ENCODE measurements at places on chromosomes 11 and 22. TPM values are rescaled to one million over a fixed set of nuclear protein-coding genes. Genes with fewer than 3 reads are reported as not detected.
A peak's percentile ranks its signal among the peaks of the same experiment; 100 is the strongest.

CCDC88B gene
- total RNA-seq: 5.9 TPM

CD3G gene
- not detected for total RNA-seq

INSC gene
- total RNA-seq: not detected

GPHA2 gene
- not detected for total RNA-seq

SYTL2 gene
- 4.1 TPM for total RNA-seq

SLC22A12 gene
- not detected for total RNA-seq

MRGPRX3 gene
- total RNA-seq: not detected

DNA sequence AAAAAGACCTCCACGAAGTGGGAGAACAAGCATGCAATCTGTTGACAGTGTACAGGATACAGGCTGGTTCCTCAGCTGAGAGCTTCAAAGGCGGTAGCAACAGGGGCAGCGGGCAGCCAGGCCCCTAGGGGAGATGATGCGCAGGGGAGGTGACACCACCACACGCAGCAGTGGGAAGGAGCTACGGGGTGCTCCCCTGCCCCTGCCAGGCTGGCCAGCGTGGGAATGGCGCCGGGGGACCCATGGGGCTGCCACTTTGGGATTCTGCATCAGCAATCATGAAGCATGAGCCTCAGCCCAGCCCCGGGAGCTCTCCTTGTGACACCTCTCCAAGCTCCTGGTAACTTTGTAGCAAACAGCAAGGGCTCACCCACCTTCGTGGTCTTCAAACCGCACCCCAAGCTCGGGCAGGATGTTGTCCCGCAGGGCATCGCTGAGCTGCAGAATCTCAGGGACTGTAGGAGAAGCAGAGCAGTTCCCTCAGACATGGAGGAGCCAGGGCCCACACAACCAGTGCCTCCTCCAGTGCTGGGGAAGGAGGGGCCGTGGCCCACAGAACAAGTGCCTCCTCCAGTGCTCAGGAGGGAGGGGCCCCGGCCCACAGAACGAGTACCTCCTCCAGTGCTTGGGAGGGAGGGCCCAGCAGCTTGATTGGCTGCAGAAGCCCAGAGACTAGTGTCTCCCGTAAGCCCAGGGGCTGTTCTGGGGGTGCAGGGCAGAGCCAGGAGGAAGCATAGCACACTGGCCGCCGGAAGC is 14.6 kb upstream of the NAP1L4 start:
- DNase-seq: peak; percentile 34

DNA sequence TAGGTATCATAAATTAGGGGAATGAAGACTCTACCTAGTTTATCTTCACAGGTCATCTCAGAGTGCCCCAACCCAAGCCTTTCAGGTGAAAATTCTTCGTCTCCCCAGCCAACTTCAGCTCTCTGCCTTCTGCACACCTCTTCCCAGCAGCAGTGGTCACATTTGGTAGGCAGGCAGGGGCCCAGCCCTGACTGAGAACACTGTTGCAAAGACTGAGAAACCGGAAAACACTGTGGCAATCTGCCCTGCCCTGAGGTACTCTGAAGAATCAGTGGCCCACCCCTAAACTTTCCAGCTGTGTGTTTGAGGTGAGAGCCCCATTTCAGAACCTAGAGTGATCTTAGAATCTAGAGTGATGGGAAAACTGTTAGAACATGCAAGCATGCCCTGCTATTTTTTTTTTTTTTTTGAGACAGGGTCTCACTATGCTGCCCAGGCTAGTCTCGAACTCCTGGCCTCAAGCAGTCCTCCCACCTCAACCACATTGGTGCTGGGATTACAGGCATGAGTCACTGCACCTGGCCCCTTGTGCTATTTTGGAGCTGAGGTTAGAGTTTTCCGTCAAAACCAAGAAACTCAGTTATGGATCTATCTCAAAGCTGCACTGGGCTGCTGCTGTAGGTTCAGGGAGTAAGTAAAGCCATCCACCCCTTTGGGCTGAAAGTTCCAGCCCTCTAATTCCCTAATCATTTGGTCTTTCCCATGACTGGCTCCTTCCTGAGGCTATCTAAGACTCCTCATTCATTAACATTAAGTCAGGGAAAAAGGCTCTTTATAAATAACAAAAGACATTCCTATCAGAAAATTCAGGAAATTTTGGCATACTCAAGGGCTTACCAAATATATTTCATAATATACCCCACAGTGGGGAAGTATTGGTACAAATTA is 1.7 kb upstream of the LDHA start:
- no peak for DNase-seq

DNA sequence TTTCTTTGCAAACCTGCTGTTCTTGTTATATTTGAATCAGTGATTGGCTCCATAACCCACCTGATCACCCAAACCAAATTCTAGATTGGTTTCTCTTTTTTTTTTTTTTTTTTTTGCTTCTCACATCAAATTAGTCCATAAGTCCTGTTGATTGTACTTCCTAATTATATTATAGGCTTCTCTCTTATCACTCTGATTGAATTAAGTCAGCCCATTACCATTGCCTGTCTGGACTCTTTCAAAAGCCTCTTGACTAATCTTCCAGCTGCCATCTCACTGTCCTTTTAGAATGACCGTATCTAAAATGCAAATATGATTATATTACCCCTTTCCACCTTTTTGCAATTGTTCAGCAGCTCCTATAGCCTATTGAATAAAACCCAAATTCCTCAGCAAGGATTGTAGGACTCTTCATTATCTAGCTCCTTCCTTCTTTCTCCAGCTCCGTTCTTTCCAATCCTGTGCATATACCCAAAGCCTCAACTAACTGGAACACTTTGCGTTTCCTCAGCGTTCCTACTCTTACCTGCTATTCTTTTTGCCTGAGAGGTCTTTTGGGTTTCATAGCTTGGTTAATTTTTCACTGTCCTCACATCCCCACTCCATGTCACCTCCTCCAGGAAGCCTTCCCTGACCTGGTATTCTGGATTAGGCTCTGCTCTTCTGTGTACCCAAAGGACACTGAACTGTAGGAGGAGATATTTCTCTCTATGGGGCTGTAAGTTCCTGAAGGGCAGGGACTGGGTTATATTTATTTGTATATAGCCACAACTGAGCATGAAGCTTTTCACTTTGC is 423.3 kb downstream of the TMEM135 start:
- DNase-seq: no peak

- no peak for DNase-seq
These were observed 1592.1 kb upstream of the TENM4 start for GRCh38 chr11:81032906-81033305.

DNA sequence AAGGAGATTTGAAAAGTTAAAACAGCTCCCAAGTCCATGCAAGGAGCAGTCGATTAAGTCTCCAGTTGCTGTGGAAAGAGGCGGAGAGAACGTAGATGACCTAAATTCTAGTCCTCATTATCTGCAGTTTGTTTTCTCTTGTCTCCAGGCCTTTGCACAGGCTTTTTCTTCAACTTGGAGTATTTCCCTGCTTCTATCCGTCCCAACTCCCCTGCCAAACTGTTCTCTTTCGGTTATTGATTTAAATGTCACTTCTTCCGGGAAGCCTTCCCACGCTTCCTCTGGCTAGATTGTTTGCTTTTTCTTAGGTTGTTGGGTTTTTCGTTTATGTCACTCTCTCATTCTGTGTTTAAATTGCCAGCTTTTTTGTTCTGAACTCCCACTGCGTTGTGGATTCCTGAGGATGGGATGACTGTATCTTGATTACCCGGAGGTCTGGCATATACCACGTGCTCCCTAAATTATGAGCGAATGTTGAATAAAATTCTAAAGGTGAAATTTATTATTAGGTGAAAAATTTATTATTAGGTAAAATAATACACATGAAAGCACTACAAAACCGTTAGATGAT is 463 bp downstream of the TMEM126B start:
- no peak for DNase-seq

Data from cardiac muscle cell (in vitro differentiated cells and primary cell).